ENCODE measurements at places on chromosomes 12 and 14.

DNA sequence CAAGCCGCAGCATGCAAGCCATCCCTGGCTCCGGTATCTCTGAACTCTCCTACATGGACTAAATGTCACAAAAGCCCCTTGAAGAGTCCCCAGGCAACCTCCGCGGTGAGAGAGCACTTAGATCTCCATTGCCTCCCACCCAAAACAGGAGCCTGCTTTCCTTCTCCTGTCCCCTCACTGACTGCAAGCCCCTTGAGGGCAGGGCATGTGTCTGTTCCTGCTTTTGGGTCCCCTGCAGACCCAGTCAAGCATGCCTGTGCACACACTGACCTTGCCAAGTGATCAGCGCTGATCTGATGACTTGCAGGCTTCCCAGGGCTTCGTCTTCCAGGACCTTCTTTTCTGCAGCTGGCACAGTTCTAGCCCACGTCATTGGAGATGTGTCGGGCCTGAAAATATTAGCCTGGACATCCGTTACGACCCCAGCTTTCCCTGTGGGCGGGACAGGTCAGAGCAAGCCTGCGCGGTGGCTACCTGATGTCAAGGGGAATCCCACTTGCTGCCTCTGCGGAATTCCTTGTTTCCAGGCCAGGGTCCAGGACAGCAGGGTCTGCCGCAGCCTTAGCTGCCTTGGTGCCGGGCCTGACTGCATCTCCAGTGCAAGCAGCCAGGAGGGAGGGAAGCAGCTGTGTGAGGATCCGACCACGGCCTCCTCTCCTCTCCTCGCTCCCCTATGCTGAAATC, 92.5 kb downstream of the FBXL14 start:
- DNase-seq: no peak

- DNase-seq: peak; percentile 6
Measured at GRCh38 chr12:34396861-34397590, 374.7 kb downstream of the ALG10 start.

DNA sequence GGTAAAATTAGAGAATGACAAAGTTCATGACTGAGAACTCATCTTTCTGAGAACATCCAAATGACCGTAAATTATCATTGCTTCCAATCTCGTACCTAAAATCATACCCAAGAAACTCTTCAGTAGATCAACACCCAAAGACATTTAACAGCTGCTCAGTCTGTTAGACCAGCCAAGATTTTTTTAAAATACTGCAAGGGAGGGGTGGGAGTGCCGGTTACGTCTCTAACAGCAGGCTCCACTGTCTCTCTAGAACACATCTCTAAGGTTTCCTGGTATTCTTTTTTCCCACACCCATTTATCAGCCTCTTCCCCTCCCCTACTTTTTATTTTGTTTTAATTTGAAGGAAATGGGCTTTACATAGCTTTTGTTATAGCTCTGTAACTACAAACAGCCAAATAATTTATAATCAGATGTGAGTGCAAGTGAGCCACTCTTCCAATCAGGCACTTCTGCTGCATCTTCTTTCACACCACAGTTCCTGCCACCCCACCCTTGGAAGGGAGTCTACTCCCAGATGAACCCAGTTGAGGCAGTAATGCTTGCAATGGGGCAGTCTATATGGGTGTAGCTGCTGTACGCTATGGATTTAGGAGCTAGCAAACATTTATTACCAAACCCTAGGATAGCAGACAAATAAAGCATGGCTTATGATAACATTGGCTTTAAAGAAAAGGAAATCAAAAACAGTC, 21.9 kb downstream of the PTPRB start:
- no peak for DNase-seq

DNA sequence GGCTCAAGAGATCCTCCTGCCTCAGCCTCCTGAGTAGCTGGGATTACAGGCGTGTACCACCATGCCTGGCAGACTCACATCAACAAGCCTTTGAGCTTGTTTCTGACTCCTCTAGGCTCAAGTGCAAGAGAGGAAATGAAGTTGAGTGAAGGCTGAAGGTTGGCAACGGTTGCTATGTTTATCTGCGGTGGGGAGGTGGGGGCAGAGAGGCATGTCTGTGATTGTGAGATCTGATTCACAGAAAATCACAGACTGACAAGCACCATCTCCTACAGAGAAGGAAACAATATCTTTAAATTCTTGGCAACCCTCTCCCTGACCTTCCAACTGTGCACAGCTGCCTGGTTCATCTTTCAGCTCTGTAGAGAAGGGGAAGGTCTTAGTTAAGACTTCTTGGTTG, 22.1 kb upstream of the NINJ2 start:
- DNase-seq: peak; percentile 75

- no peak for DNase-seq
Measured at GRCh38 chr12:6777386-6777785, 5.1 kb downstream of the LAG3 start.

DNA sequence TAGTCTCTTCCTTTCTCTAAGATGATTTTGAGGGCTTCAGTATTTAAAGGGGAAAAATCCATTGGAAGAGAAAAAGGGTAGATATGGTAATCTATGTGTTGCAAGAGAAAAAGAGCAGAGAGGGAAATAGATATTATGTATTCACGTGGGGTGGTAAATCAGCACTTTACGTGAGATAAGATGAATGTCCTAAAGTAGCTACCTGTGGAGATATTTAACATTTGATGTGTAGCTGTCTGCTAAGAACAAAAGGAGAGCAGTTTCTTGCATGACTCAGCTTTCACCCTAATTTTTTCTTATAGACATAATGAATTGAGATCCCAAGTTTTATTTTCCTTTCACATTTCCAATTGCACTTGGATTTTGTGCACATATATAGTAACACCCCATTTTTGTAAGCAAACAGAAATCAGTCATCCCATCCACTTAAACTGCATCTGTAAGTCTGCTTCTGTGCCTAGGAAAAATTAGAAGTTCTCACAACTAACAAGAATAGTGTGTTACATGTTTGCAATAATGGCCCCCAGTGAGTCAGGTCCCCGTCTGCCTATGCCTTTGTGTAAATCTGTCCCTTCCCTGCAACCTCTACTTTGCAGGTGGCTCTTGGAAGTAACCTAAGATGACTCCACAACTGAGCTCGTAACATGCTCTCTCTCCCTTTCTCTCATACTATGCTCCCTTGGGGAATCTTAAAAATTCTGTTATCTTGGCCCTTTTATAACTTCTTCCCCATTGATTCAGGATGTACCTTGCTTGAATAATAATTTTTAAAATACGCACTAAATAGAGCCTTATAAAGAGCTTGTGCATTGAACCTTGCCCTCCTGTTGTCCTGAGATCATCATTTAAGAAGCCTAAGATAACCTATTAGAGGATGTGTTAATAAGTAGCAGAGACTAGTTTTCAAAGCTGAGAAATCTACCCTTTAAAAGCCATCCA, 3.7 kb downstream of the TMTC3 start:
- no peak for DNase-seq

DNA sequence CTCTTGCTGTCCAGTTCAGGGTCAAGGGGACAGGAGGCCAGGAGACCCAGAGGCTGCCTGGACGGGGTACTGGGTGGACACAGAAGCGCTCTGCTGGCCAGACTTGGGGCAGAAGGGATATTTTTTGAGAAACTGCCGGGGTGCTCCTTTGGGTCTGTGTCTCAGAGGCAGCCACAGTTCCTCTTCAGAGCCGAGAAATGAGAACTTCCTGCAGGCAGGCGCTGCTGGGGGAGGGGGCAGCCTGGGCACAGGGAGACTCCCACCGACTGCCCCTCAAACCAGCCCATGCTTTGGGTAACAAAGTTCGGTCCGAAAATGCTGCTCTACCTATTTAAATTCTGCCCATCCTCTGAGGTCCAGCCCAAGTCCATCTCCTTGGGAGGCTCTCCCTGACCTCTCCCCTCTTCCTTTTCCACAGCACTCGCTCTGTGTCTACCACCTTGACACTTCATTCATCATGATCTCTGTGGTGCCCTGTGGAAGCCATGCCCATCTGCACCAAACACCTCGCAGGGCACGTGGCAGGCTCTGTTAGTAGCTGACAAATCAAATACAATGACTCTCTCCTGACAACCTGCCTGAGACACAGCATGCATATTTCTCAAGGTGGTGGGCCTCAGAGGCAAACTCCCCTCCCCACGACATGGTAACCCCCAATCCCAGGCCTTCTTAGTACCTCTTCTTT, 16.4 kb downstream of the HDAC7 start:
- no peak for DNase-seq

DNA sequence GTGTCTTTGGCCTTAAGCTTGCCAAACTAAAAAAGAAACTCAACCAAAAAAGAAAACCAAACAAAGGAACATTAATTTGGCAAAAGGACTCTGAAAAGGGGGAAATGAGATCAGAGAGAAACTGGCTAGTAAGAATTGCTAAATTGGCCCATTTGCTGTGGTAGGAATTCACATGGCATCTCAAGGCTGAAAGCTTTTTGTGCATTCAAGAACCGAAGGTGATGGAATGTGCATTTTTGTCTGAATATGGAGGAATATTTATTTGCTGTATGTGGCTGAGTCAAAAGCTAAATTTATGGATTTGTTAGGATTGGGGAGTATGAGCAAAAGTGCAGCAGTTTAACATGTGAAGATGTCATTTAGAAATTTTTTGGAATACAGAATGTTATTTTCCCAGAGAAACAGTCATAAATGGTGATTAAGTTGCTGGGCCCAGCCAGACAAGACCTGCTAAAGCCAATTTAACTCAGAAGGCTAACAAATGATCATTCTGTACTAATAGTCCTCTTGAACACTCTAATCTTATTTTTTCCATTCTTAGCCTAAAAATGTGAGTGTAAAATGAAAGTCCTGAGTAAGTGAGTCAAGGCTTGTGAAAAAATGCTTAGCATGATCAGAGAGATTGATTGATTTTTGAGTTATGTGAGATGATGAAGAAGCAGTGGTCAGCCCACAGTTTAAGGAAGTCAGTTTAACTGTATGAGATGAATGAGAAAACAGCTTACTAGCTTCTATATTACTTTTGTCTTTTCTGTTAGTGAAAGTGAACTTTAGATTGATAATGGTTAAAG, 94.1 kb downstream of the ANO6 start:
- DNase-seq: no peak

GRCh38 chr14:59271256-59271655, 82.8 kb downstream of the DAAM1 start:
- DNase-seq: no peak

- no peak for DNase-seq
Measured at GRCh38 chr12:78145398-78145797, 314.7 kb downstream of the NAV3 start.

GRCh38 chr14:55689981-55690871, 110.2 kb downstream of the KTN1 start:
- no peak for DNase-seq

DNA sequence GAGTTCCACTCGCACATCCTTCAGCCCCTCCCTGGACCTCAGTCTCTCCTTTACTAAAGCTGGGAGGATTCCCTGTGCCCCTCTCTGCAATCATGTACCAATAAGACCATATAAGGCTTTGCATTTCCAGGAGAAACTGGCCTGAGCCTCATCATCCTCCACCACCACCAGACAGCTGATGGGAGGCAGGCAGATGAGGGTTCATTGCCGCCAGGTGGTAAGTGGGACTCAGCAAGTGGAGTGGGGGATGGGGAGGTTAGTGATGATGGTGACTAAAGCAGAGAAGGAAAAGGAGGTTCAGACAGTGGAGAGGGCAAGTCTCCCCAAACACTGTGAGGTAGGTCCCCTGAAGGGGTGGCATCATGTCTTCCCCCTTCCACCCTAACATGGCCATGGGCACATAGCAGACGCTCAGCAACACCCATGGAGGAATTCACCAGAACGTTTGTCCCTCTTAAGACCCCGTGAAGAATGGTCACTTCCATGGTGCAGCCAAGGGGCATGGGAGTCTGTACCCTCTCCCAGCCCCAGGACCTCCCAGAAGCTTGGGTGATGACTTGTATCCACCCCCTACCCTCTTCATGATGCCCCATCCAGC, 4.5 kb upstream of the TNFRSF1A start:
- DNase-seq: no peak

GRCh38 chr14:32336702-32337101, 7.6 kb downstream of the AKAP6 start:
- DNase-seq: no peak

DNA sequence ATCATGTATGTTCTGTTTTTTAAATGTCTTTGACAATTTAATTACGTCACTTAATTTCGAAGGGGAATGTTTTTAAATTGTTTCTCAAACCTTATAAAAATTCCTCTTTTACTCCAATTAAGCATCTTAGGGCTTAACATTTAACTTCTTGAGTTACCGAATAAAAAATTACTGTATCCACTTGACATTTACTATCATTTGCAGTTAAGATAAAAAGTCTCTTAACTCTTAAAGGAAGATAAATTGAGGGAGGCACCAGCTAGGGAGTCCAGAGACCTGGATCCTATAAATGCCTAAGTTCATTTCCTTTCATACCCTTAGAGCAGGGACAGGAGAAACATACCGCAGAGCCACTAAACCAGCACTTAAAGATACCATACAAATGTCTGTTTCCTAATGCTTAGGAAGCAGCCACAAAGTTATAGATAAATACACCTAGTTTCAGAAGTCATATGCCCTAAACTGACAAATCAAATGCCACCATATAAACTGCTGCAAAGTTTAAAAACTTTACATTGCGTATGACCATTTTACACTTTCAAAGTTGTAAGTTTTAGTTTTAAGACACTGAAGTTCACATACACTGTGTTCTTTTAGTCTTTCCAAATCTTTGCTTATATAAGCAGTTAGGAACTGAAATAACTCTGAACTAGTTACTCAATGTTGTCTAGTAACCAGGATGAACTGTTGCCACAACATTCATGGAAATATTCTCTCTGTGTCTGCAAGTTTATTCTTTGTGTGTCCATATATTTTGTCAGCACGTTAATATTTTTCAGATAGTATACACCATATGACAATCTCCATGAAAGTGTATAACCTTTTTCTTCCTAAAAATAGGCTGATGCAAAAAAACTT, 71.2 kb downstream of the GALNT4 start:
- DNase-seq: no peak

- DNase-seq: no peak
Measured at GRCh38 chr12:119869720-119870119, 7.4 kb downstream of the CIT start.

- DNase-seq: no peak
Measured at GRCh38 chr14:67673451-67673850, 981 bp downstream of the VTI1B start.

DNA sequence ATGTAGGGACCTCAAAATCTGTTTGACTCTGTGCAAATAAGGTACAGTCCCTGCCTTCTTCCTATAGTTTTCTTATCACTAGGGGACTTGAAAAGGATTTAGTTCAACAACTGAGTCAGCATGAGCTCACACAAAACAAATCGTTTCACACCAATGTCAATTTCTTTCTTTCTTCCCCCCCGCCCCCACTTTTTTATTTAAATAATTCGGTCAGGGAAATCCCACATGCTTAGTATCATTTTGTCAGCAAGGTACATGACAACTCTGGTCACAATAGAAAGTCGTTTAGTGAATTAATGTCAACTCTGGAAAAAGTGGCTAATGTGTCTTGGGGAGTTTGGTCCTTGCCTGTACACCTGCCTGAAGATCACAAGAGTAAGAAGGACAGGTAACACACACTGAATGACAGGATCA, 232.2 kb upstream of the PLEKHG7 start:
- DNase-seq: no peak
